ENCODE measurements at places on chromosomes 6 and 20. TPM values are rescaled to one million over a fixed set of nuclear protein-coding genes. Genes with fewer than 3 reads are reported as not detected.

GRCh38 chr20:45487231-45487635 lies 17.7 kb downstream of the WFDC2 start:
- no peaks in the 10 kb centered on the region for H3K4me1 ChIP-seq
- no peak for DNase-seq
- peaks cover 2% of the 10 kb centered on the region for H3K27me3 ChIP-seq
- H3K27ac ChIP-seq: no peak overlapping the region

DNA sequence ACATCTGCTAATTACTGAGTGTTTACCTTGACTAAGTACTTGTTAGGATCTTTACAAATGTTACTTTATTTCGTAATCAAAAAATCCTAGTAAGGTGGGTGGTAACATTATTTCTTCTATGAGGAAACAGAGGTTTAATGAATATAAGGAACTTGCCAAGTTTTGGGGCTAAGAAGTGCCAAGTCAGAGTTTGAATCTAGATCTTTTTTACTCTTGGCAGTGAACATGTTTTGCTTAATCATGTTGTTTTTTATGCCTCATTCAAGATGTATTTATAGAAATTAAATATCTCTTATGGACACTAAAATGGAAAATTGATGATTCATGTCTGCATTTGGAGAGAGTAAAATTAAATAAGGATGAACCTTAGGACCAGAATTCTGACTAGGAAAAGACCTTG lies 393.7 kb downstream of the UTRN start:
- no peak overlapping the region for H3K27ac ChIP-seq
- H3K4me3 ChIP-seq: no peak overlapping the region
- no peak for DNase-seq
- no peaks in the 10 kb centered on the region for H3K36me3 ChIP-seq
- H3K27me3 ChIP-seq: no peaks in the 10 kb centered on the region

GRCh38 chr6:160382946-160383345 lies 34.8 kb downstream of the SLC22A3 start:
- no peaks in the 10 kb centered on the region for H3K36me3 ChIP-seq
- DNase-seq: no peak
- H3K27me3 ChIP-seq: peaks cover 2% of the 10 kb centered on the region

GRCh38 chr6:153947808-153948447 lies 91.1 kb upstream of the OPRM1 start:
- H3K4me3 ChIP-seq: no peak overlapping the region
- H3K27ac ChIP-seq: no peak overlapping the region
- no peaks in the 10 kb centered on the region for H3K27me3 ChIP-seq
- no peaks in the 10 kb centered on the region for H3K36me3 ChIP-seq
- H3K4me1 ChIP-seq: no peaks in the 10 kb centered on the region

GRCh38 chr6:71107911-71108420 lies 151.1 kb upstream of the B3GAT2 start:
- H3K4me3 ChIP-seq: no peak overlapping the region
- no peaks in the 10 kb centered on the region for H3K36me3 ChIP-seq
- no peak overlapping the region for H3K27ac ChIP-seq
- H3K4me1 ChIP-seq: no peaks in the 10 kb centered on the region
- H3K27me3 ChIP-seq: no peaks in the 10 kb centered on the region
- DNase-seq: no peak

DNA sequence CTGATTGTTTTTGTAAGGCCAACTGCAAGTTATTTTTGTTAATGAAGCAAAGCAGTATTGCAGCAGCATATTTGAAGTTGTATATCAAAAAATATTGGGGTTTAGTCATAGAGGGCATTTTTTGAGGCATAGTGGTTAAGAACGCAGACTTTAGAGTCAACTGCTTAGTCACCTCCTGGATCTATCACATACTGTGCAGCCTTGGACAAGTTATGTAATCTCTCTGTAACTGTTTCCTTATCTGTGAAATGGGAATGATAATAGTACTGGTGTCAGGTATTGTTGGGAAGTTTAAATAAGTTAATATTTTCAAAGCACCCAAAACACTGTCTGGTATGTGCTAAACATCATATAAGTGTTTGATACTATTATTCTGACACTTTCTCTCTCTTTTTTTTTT lies 27.2 kb upstream of the EFHC1 start:
- no peak for DNase-seq
- H3K4me3 ChIP-seq: no peak overlapping the region
- no peaks in the 10 kb centered on the region for H3K27me3 ChIP-seq
- no peak overlapping the region for H3K27ac ChIP-seq

DNA sequence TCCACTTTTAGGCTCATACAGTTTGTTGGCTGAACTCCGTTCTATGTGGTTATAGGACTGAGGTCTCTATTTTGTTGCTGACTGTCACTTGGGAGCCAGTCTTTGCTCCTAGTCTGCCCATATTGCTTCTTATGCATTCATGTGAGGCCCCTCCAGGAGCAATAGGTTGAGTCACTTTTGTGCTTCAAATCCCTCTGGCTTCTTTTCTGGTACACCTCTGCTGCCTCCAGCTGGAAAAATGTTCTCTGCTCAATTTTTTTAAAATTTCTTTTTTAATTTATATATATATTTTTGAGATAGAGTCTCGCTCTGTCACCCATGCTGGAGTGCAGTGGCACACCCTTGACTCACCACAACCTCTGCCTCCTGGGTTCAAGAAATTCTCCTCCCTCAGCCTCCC lies 42.7 kb upstream of the NOX3 start:
- no peaks in the 10 kb centered on the region for H3K36me3 ChIP-seq
- H3K27me3 ChIP-seq: no peaks in the 10 kb centered on the region
- H3K27ac ChIP-seq: no peak overlapping the region

DNA sequence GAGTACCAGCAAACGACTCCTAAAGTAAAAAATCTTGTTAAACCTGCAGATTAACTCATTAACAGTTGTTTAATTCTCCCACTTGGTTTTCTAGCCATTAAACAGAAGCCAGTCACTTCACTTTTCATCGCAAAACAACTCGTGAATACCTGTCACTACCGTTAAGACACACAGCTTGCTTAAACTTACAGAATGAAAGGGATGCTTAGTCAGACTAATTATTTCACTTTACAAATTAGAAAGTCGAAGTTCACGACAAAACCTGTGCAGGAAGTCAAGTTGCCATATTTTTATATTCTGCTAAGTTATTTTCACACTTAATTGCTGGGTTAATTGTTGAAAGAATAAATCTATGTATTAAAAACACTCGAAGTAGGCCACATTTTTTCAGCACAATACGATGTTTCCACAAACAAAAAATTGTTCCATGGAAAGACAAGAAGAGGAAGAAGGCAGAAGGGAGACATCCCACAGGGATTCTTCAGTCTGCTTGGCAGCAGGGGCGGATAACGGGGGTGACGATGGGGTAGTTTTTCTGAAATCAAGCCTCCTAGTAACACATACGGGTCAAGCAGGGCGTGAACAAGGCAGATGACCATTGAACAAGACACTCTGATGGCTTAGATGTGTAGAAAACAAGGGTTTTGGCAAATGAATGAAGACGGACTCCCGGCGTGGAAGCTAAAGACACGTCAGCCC lies 933 bp downstream of the SSR1 start:
- DNase-seq: no peak
- H3K36me3 ChIP-seq: no peaks in the 10 kb centered on the region
- peaks cover 13% of the 10 kb centered on the region for H3K4me1 ChIP-seq
- peak overlapping the region; percentile 82 for H3K27ac ChIP-seq
- peak overlapping the region; percentile 95 for H3K4me3 ChIP-seq

DNA sequence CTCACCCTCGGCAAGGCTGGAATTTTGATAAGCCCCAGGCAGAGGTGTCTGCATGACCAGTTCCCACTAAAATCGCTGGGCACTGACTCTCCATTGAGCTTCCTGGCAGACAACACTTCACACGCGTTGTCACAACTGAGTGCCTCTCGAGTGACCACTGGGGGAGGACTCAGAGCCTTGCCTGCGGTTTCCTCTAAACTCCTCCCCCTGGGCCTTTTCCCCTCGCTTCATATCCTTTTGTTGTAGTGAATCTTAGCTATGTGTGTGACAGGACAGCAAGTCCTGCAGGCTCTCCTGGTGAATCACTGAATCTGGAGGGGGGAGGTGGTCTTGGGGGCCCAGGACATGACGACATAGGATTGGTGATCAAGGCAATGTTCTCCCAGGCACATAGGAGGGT lies 670.8 kb downstream of the PRKN start:
- H3K36me3 ChIP-seq: no peaks in the 10 kb centered on the region
- H3K4me3 ChIP-seq: no peak overlapping the region
- no peak overlapping the region for H3K27ac ChIP-seq
- H3K4me1 ChIP-seq: no peaks in the 10 kb centered on the region

DNA sequence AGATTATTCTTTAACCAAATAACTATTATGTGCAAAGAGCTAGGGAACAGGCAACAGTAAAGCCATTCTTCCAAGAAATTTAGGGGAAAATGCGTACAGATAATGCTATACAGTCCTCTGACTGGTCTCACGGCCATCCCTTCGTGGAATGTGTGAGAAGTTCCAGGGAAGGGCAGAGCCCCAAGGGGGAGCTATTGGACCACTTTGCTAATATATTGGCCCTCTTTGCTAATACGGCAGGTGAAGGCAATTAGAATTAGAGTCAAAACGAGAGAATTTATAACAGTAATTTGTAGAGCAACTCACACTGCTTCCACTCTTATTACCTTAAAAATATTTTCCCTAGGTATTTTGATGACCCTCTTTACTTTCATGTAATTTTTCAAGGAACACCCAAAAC lies 140.4 kb downstream of the IMPG1 start:
- H3K27ac ChIP-seq: no peak overlapping the region
- H3K36me3 ChIP-seq: no peaks in the 10 kb centered on the region
- no peaks in the 10 kb centered on the region for H3K4me1 ChIP-seq
- no peak overlapping the region for H3K4me3 ChIP-seq

DNA sequence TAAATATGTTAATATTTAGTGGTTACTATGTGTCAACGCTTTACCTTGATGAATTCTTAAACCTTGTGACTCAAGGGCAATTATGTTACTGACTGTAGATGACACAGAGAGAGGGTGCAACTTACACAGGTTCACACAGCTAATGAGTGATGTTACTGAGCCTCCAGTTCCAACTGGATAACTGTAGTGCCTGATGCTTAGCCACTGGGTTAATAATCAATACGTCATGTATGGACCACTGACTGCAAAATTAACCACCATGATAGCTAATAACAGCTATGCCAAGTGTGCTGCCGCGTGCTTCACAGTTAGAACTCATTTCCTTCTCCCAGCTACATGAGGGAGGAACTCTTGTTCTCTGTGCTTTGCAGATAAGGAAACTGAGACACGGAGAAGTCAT lies 45.4 kb downstream of the SIRPA start:
- no peaks in the 10 kb centered on the region for H3K4me1 ChIP-seq
- no peak overlapping the region for H3K4me3 ChIP-seq
- no peaks in the 10 kb centered on the region for H3K36me3 ChIP-seq
- no peaks in the 10 kb centered on the region for H3K27me3 ChIP-seq

- no peaks in the 10 kb centered on the region for H3K27me3 ChIP-seq
- no peak for DNase-seq
- no peak overlapping the region for H3K4me3 ChIP-seq
Observed at GRCh38 chr6:79467716-79468115, 69.5 kb downstream of the LCA5 start.

- no peaks in the 10 kb centered on the region for H3K4me1 ChIP-seq
- H3K36me3 ChIP-seq: no peaks in the 10 kb centered on the region
- no peak for DNase-seq
- H3K4me3 ChIP-seq: no peak overlapping the region
Observed at GRCh38 chr20:10733122-10733521, 59.3 kb upstream of the JAG1 start.

POU5F1 gene
- total RNA-seq: 3.7 TPM

LST1 gene
- total RNA-seq: 20.6 TPM

WASF1 gene
- total RNA-seq: 7.7 TPM

HCRTR2 gene
- total RNA-seq: not detected

KCNK15 gene
- not detected for total RNA-seq

SRSF12 gene
- total RNA-seq: not detected

BHLHE23 gene
- 0.33 TPM for total RNA-seq
